ENCODE measurements at places on chromosomes 6 and 20.

DNA sequence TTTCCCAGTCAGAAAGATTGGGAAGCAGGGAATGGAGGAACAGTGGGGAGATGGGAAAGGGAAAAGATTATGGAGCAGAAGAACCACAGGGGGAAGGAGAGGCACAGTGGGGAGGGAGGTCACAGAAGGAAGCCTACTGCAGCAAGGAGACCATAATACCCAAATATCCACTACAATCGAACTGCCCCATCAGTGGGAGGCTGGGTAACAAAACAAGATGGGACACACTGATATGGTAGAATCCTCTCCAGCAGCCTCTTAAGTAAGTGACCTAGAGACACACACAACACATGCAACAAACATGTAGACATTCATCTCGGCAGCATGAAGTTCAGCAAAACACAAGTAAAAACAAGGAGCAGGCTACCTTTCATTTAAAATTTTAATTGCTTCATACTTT lies 4.8 kb upstream of the FOXP4 start:
- no peak for DNase-seq

- DNase-seq: no peak
These were observed 1.4 kb downstream of the GLO1 start for GRCh38 chr6:38701551-38701950.

- DNase-seq: no peak
These were observed 311.4 kb downstream of the CDH26 start for GRCh38 chr20:60269573-60270162.

GRCh38 chr20:60535211-60535610 lies 577.0 kb downstream of the CDH26 start:
- no peak for DNase-seq

DNA sequence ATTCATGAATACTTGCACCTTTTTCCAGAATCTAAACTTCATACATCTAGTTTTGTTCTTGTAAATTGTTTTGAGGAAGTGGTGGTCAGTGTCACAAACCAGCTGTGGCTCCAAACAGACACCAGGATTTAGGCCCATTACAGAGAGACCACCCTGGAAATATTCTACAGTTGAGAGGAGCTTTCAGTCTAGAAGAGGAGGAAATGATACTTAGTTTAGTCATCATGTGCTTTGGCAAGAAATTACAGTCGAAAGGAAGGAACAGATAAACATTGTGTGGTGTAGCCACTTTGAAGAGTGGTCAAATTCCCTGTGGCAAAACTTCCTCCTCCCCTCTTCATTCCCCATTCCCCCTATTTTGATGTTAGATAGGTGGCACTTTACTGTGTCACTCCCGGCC lies 15.7 kb downstream of the DCBLD1 start:
- DNase-seq: no peak

DNA sequence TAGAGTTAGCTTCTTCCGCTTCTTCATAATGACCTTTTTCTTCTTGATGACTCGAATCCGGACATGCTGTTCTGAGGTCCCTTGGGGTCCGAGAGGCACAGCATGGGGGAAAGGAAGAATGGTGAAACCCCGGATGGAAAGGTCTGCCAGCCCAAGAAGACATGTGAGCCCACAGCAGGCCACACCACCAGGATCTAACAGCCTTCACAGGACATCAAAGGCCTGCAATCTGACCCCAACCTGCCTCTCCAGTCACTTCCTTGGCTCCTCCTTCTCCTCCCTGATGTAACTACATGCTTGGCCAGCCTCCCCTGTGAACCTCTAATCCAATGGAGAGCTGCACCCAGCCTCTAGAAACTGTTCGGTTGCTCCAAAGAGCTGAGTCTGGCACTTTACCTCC lies 1.6 kb downstream of the CPXM1 start:
- no peak for DNase-seq

DNA sequence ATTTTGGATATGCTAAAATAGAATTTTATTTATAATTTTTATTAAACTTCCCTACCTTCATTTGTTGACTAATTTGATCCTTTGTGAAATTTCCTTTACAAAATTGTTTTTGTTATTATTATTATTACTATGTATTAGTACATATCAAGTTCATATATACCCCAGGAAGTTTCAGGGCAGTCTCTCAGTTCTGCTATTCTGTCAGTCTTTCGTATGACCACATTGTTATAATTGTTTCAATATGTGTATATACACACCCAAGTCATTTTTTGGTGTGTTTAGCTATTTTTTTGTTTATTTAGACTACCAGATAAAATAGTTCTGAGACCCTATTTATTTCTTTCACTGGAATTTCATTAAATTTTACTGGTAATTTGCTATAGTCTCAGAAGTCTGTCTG lies 72.1 kb downstream of the NKAIN2 start:
- no peak for DNase-seq

DNA sequence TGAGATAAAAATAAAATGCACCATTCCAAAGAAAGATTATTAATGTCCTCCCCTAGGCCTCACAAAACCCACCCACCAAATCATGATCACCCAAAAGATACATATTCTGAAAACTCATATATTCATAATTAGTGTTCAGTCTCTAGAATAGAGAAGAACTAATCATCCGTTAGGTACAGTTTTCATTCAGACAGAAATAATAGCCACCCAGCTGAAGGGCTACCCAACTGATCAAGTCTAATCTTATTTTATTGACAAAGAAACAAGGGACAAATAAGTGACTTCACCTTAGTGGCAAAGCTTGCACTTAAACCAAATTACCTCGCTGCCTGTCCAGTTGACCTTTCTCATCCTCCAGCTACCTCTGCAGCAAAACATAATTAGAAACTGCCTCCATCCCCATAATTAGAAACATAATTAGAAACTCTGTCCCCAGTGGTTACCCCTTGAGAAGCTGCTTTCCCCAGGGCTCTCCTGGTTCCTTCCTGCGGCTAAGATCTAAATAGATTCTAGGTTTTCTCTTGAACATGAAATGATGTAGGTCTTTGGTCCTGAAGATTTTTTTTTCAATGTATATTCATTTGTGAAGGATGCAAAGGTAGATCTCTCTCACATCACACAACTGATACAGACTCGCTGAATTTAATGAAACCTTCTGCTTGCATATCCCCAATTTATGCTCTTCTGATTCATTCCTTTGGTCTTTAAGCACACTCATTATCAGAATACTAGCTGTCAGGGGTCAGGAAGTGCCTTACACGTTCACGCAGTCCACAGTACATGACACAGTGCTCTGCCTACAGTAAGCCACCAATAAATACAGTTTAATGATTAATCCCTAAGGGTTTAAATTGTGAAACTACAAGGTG lies 46.3 kb downstream of the HBS1L start:
- no peak for DNase-seq
